HFFc6 (cell line): ENCODE measurements at places on chromosomes 7 and 10.

DNA sequence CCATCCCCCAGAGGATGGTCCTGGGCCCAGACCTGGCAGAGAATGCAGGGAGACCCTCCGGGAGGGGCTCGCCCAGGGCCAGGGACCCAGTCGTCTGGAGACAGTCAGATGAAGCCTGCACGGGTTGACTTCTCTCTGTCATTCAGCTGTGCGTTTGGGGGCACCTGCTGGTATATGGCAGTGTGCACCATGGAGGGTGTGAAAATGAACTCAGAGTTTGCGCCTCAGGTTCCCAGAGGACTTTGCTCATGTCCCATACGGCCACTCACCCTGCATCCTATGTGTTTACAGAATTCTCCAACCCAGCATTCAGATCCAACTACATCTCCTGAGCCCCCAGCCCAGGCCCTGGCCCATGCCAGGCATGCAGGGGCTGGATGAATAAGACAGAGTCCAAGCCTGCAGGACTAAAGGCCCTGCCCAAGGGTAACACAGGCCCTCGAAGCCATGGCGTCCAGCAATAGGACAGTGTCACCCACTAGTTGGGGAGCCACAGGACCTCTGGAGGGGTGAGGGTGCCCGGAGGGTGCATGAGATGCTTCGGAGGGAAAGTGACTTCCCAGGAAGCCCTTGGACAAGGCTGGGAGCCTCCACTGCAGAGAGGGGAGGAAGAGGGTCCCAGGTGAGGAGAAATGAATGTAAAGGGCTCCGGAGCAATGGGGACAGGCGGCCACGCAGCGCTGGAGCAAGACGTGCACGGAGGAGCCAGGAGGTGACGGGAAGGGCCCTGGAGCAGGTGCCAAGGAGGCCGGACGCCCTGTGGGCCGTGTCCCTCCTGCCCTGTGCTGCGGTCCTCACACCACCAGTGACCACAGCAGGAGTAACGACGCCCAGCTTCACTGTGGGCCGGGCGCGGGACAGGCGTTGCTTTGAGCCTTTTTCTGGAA is 36.3 kb downstream of the CALML3 start:
- no peak for DNase-seq

DNA sequence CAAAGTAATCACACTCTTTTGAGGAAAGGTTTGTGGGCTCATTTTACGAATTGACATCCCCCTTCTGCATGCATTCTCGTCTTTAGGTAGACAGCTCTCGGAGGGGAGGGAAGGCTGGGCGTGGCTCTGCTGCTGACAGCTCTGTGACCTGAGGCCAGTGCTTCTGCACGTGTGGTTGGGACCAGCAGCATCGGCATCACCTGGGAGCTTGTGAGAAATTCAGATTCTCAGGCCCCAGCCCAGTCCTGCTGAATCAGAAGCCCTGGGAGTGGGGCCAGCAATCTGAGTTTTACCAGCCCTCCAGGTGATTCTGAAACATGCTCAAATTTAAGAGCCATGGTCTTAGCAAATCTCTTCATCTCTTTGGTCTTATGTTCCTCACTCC is 89.4 kb downstream of the JCAD start:
- DNase-seq, result no peak

- peak; percentile 23 for DNase-seq
Measured at GRCh38 chr10:77500754-77501151, 136.9 kb downstream of the KCNMA1 start.

DNA sequence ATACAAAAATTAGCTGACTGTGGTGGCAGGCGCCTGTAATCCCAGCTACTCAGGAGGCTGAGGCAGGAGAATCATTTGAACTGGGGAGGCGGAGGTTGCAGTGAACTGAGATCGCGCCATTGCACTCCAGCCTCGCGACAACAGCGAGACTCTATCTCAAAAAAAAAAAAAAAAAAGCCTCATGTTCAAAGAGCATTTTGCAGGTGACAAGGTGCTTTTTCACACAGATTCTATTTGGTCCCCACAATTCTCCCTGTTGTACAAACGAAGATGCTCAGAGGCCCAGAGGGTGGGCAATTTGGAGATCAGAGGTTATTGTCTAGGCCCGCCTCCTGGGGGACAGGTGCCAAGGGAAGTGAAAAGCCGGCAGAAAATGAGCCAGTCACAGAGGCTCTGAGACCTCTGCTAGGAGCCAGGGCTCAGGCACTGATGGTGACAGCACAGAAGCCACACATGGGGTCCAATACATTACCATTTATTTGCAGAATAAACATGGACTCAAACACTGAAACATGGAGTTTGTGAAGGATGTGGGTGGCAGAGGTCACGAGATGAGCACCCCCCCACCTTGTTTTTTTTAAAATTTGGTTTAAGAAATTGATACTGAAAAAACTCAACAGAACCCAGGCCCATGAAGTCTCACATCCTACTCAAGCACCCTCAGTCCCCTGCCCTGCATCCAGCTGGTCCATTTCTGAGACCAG is 882 bp upstream of the GAL3ST4 start:
- DNase-seq, result no peak

- DNase-seq, result no peak
Measured at GRCh38 chr7:92924800-92925199, 88.4 kb upstream of the CDK6 start.

GRCh38 chr7:24572997-24573553 is at the start of gene PALS2:
Gene PALS2, plus strand, starts transcription at chr7:24573452. Its CDS starts 50,216 bp downstream, at chr7:24623668.
- peak; percentile 45 for DNase-seq

DNA sequence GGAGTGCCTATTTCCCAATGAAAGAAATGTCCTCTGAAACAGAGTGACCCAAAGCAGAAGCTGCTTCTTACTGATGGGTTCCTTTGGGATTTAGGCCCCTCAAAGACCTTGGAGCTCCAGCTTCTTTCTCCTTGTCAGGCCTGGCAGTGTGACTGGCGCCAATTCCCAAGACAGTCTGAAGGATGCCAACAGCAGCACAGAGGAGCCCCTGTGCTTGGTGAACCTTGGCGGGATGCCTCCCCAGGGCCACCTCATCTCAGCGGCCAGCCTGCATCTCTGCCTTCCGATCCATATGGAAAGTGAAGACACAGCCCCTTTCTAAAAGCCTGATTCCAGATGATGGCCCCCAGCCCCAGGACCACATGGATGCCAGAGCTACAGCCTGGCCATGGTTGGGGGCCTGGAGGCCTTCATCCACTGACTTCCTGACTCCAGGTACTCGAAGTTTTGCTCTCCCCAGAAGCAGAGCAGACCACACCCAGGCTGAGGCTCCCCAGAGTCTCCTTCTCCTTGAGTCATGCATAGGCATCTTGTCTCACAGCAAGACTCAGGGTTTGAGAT is 45.4 kb downstream of the FBXW4 start:
- no peak for DNase-seq

- DNase-seq, result no peak
Measured at GRCh38 chr10:132865851-132866600, 76.3 kb downstream of the CFAP46 start.

DNA sequence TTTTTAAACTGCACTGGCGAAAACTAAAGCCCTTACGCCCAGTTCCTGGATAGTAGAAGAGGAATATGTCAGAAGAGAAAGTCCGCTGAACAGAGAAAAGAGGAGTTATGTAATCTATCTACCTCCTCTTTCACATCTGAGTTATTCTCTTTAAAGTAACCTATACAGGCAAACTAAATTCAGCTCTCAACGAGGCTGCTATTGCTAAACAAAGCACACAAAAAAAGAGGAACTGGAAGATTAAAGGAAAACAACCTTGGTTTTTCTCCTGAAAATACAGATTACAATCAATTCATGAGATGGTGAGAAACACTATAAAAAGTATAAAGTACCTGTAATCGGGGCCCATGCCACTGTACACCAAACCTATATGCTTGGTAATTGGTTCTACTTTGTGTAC is 5.8 kb downstream of the PSMA2 start:
- DNase-seq, result no peak

GRCh38 chr7:132738254-132738653 is 162.0 kb upstream of the PLXNA4 start:
- peak; percentile 94 for DNase-seq

DNA sequence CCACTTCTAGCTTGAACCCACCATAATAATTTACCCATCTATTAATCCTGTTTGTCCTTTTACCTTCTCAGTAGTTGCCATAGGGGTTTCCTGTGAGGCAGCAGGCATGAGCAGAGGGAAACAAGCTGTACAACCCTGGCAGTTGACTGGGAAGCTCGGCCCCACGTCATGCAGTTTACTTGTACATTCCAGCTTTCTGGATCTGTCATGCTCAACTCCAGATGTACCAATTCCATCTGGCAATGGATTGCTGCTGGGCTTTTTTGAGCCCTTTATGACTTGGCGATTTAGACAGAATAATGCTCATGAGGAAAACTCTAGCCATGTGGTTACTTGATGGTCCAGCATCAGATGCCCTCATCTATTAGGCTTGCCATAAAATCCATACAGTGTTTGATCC is 112.5 kb downstream of the GNAI1 start:
- DNase-seq, result peak; percentile 7

DNA sequence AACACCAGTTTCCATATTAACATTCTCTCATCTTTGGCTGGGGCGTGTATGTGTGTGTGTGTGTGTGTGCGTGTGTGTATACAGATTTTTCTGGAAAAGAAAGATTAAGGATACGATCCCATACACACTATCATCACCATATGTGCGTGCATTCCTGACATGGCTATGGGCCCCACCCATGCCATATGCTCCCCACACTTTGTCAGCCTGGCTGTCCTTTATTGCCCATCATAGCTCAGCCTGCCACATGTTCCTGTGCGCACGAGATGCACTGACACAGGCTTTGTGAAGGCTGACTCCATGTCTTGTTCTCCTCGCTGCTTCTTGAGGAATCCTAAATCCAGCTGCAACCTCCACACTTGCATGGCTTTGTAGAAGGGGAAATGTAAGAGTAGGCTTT is 984.1 kb downstream of the LRMDA start:
- DNase-seq, result no peak

GRCh38 chr7:121621937-121622336 is 225.8 kb upstream of the FAM3C start:
- DNase-seq, result no peak

- no peak for DNase-seq
Measured at GRCh38 chr7:114631249-114631822, 216.7 kb downstream of the FOXP2 start.

DNA sequence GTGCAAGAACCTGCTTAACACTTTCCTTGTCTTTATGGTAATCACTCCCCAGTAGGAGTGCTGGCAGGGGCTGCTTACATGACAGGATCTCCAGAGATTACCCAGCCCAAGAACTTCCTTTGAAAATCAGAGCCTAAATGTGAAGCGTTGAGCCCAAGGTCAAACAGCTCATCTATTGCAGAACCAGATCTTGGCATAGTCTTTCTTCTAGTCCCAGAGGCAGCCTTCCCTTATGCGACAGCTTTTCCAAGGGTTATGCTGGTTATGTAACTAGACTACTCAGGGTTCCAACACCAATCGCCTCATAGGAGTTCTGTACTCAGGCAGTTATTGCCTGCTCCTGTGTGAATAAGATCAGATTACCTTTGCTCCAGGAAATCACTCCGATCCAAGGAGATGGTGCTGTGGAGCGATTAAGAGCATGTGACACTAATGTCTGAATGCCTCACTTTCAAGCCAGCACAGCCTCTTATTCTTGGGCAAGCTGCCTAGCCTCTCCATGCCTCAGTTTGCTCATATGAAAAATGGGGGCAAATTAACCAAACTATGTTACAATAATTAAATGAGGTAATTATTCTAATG is 8.4 kb upstream of the LGI1 start:
- no peak for DNase-seq

- no peak for DNase-seq
Measured at GRCh38 chr7:32221736-32222135, 151.5 kb upstream of the PDE1C start.

GRCh38 chr10:44065788-44066526 is 318.9 kb downstream of the CXCL12 start:
- DNase-seq, result no peak

DNA sequence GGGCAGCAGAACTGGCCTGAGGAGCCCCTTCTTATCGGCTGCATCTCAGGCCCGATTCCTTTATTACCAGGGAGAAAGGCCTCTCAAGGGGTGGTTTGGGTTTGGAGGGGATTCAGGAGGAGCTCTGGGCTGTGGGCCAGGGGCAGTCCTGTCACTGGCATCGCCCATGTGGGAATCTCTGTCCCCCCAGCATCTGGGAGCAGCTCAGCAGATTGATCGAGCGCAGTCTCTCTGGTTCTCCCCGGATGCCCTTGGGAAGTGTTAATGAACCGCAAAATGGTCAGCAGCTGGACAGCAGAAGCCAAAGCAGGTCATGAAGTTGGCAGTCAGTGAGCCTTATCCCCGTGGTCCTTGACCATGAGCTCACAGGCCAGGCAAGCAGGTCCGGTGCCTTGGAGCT is 104.4 kb upstream of the ANLN start:
- no peak for DNase-seq

DNA sequence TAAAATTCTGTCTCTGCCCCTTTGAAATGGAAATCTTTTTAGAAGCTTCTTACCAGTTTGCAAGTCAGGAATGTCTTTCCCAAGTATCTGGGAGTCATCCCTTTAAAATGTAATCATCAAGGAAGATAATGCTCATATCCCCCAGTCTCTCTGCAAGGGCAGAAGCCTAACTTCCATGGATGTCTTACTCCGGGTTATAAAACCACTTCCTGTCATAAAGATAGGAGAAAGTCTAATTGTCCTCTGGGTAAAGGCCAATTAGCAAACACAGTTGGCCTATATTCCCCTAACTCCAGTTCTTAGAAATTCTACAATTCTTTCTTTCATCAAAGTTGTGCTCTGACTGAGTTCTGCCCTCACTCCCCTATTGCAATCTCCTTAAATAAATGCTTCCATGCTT is 1631.5 kb upstream of the LRRTM3 start:
- no peak for DNase-seq

GRCh38 chr10:118720685-118721538 is 33.9 kb downstream of the CACUL1 start:
- DNase-seq, result peak; percentile 53

DNA sequence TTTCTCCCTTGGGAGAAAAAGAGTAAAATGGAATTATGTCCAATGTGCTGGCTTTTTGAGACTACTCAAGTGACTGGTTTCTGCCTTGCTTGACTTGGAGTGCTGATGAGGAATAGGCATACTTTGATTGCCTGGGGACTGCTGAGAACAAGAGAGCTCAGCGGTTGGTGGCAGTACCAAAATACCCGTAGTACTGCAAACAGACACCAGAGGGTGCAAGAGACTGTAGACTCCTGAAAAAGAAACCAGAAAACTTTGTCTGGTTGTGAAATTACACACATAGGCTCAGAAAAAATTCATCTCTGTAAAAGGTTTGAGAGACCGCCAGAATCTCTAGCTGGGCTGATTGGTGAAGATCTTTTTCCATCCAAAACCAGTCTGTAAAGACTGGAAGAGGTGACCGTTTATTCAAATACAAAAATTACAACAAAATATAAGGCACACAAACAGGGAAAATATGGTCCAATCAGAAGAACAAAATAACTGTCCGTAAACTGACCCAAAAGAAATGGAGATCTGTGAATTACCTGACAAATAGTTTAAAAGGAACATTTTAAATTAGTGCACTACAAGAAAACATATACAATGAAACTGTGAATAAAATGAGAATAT is 18.5 kb downstream of the BICC1 start:
- DNase-seq, result peak; percentile 73

- no peak for DNase-seq
Measured at GRCh38 chr7:45888993-45889366, 692 bp downstream of the IGFBP1 start.
